ENCODE measurements at places on chromosomes 4 and X. TPM values are rescaled to one million over a fixed set of nuclear protein-coding genes. Genes with fewer than 3 reads are reported as not detected.

Gene UGT2B7
- total RNA-seq = not detected

Gene SLC6A8
- total RNA-seq = 11.4 TPM

Gene CLCN4
- total RNA-seq = 68.6 TPM

Gene GLOD5
- not detected for total RNA-seq

Gene COX18
- total RNA-seq = 40.4 TPM

Gene NR0B1
- 0.31 TPM for total RNA-seq

Gene TCP11X2
- total RNA-seq = 0.62 TPM

Gene SLC9A7
- total RNA-seq = 26.2 TPM

Gene TLR2
- total RNA-seq = 1.6 TPM

Gene PLP1
- total RNA-seq = 9.4 TPM

Gene FAT1
- total RNA-seq = 28.4 TPM

Gene PWWP3B
- 1.4 TPM for total RNA-seq

Gene CFAP47
- total RNA-seq = 2.2 TPM

Gene LSM6
- 39.3 TPM for total RNA-seq

Gene SSX3
- not detected for total RNA-seq

Gene ESX1
- total RNA-seq = not detected

Gene ITIH6
- not detected for total RNA-seq

Measured in occipital lobe (tissue), 3 donors.